ENCODE measurements at places on chromosomes 1 and 21. TPM values are rescaled to one million over a fixed set of nuclear protein-coding genes. Genes with fewer than 3 reads are reported as not detected.

Gene S100A14
- not detected for total RNA-seq

Gene RPTN
- total RNA-seq: not detected

Gene SYCP1
- total RNA-seq: not detected

Gene ATP1A2
- total RNA-seq: not detected

Gene GRHL3
- not detected for total RNA-seq

Gene UTS2
- total RNA-seq: not detected

Gene C1orf167
- total RNA-seq: not detected

Gene MAP10
- total RNA-seq: 8.2 TPM

Gene KCNAB2
- total RNA-seq: 57.0 TPM

Gene ACTL8
- total RNA-seq: not detected

Gene TMEM79
- 6.1 TPM for total RNA-seq

Gene LENEP
- not detected for total RNA-seq

Gene ISG15
- total RNA-seq: 127 TPM

Measured in Karpas-422 (cell line).